ENCODE measurements at places on chromosomes 6 and 20.

DNA sequence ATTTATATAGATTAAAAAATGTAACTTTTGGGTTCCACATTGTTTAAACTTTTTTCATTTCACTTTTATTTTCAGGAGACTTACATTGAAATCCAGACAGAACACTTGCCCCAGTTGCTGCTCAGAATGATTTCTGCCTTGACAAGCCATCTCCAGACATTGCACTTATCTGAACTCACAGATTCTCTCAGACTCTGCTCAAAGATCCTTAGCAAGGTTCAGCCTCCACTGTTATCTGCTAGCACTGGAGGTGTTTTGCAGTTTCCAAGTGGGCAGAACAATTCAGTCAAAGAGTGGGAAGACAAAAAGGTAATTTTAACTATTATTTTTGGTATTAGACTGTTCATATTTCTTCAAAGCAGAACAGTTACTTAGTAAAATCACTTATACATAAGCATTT lies 58.0 kb downstream of the DOP1A start:
- DNase-seq: no peak

- no peak for DNase-seq
Observed at GRCh38 chr6:35544769-35545361, 32.2 kb upstream of the TULP1 start.

DNA sequence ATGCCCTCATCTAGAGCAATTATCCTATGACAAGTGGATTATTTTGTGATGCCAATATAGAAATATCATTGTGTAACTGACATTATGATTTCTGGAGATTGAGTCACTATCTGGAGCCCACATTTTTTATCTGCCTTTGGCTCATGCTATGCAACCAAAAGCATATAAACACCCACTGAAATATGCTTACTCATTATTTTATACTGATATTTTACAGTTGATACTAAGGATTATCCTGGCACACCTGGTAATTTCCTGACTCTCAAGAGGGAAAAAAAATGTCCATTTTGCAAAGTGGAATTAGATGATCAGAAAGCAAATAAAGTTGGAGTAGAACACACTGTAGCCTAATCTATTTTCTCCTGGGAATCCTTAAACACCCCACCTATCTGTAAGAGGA lies 154.5 kb downstream of the PKHD1 start:
- DNase-seq: no peak

- DNase-seq: no peak
Observed at GRCh38 chr6:10393544-10394225, 21.2 kb downstream of the TFAP2A start.

DNA sequence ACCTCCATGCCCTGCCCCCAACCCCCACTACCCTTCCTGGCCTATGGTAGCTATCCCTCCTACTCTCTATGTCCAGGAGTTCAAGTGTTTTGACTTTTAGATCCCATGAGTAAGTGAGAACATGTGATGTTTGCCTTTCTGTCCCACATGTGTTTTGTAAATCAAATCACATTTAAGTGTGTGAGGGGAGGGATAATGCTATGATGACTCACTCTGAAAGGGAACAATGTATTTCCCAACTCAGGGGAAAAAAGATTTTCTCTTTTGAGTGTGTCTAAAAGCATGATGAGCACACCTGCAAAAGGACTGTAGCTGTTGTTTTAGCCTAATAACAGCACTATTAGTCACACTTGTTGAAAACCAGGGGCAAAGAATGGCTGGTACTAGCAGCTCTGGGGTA lies 193.7 kb downstream of the GJA10 start:
- DNase-seq: no peak

GRCh38 chr20:49391404-49392245 lies 90.8 kb downstream of the KCNB1 start:
- no peak for DNase-seq

- no peak for DNase-seq
Observed at GRCh38 chr20:36591854-36592641, 13.5 kb upstream of the RAB5IF start.

DNA sequence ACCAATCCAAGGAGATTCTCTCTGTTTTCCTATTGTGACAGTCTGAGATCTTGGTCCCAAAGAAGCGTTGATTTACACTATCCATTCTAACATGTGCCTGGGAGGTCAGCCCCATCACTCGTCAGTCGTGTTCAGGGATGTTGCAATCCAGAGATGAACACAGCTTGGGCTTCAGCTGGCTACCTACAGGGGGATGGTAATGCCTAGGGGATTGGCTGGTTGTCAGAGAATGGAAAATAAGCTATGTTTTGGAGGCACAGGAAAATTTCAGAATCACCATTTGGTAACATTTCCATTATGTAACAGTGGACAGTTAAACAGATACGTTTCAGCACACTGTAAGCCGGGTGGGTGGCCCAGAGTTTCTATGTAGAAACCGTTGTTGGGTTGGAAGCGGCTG lies 147.1 kb upstream of the RALGAPA2 start:
- DNase-seq: no peak
